ENCODE measurements at places on chromosomes 1 and 21.

DNA sequence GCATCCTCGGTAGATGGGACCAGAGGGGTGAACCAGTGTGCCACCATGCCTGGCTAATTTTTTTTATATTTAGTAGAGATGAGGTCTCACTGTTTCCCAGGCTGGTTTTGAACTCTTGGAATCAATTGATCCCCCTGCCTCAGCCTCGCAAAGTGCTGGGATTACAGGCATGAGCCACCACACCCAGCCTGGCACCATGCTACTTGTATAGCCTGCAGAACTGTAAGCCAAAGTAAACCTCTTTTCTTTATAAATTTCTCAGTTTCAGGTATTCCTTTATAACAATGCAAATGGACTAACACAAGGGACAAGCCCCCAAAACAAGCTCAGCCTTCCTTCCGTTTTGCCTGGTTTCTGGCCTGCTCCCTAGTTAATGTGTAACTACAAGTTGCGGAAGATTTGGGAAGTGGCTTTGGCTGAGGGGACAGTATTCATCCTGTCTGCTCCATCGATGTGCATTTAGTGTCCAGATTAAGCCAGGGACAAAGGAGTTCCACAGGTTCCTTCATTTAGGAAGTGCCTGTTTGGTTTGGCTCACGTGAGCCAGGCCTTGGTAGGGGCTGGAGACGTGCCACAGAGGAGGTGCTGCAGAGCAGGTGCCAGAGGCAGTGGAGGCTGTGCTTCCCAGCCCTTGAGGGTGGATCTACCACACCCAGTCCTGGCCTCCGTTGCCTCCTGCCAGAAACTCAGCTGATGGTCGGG is 4.4 kb downstream of the AVPR1B start:
- no peak for DNase-seq

GRCh38 chr1:14996133-14997050 is 157.2 kb upstream of the TMEM51 start:
- no peak for DNase-seq

GRCh38 chr1:179293340-179294327 is at the start of gene SOAT1:
Gene SOAT1, plus strand, starts transcription at chr1:179293797. Its CDS starts 8,888 bp downstream, at chr1:179302685.
- DNase-seq = peak; percentile 88

GRCh38 chr1:155513300-155513916 is 49.2 kb downstream of the ASH1L start:
- no peak for DNase-seq

GRCh38 chr1:185551008-185551407 is 183.2 kb upstream of the HMCN1 start:
- no peak for DNase-seq

DNA sequence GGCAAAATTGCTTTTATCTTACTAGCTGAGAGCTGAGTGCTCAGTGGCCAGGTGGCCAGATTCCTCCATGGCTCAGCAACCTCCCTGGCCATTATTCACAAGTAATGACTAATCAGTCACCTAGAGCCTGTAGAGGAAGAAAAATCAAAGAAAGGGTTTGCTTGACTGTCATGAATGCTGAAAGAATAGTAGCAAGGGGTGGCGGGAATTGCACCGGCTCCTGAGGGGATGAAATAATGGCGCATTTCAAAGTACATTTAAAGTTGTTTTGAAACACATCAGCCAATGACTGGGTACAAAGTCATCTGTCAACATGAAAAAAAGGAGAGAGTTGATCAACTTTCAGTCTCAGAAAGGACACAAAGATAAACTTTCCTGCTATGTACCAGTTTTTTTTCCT is 99.5 kb downstream of the OMA1 start:
- no peak for DNase-seq

- DNase-seq = no peak
These were observed 51.4 kb downstream of the DISC1 start for GRCh38 chr1:231678011-231678432.

DNA sequence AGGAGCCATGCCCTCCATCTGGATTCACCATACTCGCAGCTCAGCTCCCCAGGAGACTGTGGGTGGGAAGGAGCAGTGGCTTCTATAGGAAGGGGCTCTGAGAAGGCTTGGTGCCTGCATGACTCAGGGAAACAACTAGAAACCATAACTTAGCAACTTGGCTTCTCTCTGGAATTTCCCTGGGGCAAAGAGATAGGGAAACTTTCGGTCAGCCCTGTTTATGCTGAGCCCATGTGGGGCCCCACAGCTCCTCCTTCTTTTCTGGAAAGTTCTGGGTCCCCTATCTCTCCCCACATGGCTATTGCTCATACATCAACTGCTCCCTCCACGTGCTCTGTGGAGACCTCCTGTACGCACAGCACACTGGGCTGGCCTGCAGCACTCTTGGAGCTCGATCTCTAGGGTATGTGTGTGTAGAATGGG is 39.3 kb downstream of the PLEKHA6 start:
- DNase-seq = no peak

GRCh38 chr1:4395158-4395557 is 259.3 kb upstream of the AJAP1 start:
- no peak for DNase-seq

GRCh38 chr1:55539652-55540512 is 324.7 kb upstream of the USP24 start:
- DNase-seq = no peak

DNA sequence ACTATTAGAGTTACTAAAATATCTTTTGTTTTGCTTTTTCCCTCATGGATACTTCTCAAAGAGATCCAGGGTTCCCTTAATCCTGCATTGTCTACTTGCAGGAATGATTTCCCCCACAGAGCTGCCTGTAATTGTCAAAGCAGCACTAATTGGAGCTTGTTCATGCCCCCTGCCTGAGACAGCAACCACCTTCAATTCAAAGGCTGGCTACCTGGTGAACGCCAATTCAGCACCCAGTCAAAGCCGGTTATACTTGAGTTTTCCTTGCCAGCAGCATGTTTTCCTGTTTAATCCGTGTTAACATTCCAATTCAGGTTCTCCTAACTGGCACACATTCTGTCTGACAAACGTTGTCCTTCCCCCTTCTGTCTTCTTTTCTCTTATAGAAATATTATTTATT is 382.9 kb downstream of the NTNG1 start:
- DNase-seq = no peak

DNA sequence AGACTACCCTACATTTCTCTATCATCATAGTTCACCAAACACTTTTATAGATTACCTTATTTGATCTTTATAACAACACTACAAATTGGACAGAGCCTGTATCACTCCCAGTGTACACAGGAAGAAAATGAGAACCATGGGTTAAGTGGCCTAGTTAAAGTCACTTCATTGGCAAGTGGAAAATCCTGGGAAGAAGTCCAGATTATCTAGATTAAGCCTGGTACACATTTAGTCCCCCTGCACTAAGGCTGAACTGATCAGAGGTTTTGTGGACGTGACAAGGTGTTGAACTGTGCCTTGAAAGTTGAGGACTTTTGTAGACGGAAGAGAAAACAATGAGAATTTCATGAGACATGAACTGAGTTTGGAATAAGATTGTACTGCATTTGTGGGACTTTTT is 7.5 kb upstream of the USH2A start:
- no peak for DNase-seq

- no peak for DNase-seq
These were observed 54.9 kb downstream of the KCNK1 start for GRCh38 chr1:233668725-233669294.

GRCh38 chr1:167237000-167237399 is 16.3 kb downstream of the POU2F1 start:
- no peak for DNase-seq

DNA sequence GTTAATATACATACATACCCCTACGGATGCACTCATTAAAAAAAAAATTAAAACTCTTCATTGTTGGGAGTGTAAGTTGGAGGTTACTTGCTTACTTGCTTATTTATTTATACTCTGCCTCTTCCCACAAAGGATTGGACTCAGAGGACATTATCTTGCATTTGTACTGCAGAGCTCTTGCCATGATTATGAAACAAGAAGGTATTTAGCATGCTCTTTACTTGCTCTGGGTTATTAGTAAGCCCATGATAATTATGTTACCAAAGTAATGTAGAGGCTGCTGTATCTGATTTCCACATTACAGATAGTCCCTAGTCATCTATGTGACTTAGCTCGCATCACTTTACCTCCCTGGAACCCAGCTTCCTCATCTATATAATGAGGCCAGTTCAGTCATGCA is 355.1 kb upstream of the PTBP2 start:
- no peak for DNase-seq

DNA sequence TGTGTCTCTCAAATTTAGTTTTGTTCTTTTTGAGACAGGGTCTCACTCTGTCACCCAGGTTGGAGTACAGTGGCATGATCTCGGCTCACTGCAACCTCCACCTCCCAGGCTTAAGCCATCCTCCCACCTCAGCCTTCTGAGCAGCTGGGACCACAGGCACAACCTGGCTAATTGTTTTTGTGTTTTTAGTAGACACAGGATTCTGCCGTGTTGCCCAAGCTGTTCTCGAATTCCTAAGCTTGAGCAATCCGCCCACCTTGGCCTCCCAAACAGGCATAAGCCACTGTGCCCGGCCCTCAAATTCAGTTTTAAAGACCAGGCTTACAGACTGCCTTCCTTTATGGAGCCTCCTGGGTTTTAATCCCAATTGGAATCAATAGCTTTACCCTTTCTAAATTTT is 83.7 kb upstream of the SELENON start:
- DNase-seq = peak; percentile 48

DNA sequence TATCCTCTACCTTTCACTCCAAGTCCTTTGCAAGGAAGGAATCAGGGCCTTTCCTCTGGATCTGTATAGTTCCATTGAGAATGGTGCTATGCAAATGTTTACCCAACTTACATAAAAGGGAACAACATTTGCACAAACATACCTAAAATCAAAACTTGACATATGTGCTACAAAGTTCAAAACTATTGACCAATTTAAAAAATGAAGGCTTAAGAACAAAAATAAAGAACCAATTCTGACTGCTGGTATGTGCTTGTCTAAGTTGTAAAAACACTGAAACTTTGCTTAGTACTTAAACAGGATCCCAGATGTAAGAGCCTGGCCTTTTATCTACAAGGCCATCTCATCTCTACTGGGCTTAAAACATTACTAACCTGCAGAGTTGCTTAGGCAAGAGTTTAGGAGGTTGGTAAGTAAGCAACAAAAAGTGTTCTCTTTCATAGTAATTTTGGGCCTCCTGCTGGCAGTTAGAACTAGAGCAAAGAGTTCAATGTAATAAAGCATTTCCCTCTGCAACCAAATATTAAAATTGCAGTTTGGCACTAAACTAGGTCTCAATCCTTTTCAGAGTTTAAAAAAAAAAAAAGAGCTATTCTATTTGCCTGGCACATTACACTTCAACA is 2.0 kb downstream of the SCMH1 start:
- peak; percentile 32 for DNase-seq

- no peak for DNase-seq
These were observed 104.8 kb downstream of the EBNA1BP2 start for GRCh38 chr1:43067233-43067745.

DNA sequence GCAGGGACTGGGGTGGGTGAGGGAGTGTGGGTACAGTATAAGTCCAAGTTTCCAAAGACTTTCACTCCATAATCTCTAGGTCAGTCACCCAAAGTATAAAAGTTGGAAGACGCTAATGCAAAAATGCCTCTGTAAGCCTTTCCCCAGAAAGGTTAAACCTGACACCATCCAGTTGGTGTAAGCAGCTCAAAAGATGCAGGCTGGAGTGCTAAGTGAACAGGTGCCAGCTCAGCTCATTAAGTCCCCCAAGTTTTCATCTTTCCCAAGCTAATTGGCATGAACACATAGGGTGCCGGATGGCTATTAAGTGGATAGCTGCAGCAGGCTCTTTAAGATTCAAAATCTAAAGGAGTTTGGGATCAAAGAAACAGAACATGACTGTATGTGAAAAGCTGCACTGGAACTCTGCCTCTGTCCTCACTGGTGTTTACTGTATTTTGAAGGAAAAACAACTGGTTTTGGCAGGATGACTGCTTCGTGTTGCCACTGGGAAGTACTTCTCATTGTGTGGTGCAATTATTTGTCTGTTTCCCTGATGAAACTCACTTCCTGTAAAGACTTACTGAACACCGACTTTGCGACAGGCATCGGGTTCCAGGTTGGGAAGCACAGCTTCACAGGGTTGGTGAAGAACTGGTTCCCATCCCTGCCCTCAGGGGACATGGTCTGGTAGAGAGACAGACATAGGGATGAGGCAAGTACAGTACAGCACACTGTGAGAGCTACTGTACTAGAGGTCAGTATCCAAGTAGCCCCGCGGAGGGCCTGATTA is 152.7 kb downstream of the DAB1 start:
- peak; percentile 84 for DNase-seq

DNA sequence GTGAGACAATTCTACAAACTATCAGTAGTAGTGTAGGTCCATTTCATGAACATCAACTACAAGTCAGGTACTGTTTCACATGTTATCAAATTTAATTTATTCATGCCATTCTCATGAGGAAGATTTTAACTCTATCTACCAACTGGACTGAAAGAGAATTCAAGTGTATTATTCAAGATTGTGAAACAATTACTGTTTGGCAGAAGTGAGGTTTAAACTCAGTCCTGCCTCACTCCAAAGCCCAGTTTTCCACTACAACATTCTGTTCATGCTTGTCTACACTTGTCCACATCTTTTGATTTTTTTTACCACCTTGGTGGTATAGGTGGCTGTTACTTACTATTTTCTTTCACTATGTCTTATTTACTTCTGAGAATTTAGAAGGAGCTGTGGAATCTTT is 272.9 kb downstream of the TGFB2 start:
- no peak for DNase-seq

GRCh38 chr21:23921670-23922418 is 1685.4 kb downstream of the MRPL39 start:
- no peak for DNase-seq

Measured in NCI-H2171 treated with DMSO at 0.1 percent for 48 hours (cell line).